ENCODE measurements at places on chromosomes 2 and 18. TPM values are rescaled to one million over a fixed set of nuclear protein-coding genes. Genes with fewer than 3 reads are reported as not detected.

C1GALT1C1L gene
- 2.2 TPM for total RNA-seq

GRCh38 chr2:84212611-84213314, 246.3 kb downstream of the SUCLG1 start:
- DNase-seq: no peak

DNA sequence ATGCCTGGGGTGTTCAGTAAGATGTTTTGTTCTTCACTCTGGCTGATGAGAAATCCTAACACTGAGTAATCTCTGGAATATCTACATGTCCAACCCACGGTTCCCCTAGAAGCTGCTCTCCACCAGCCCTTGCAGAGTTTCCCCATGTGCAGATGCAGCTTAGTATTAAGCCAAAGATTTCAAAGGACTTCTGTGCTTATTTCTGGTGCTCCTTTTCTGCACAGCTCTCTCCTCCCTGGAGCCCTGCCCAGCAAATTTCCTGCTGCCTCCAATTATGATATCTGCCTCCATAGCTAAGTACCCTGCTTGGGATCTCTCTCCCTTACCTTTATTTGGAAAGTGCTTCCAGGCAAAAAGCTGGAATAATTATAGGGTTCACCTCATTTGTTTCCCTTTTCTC, 949.3 kb downstream of the BCL11A start:
- DNase-seq: no peak

DNA sequence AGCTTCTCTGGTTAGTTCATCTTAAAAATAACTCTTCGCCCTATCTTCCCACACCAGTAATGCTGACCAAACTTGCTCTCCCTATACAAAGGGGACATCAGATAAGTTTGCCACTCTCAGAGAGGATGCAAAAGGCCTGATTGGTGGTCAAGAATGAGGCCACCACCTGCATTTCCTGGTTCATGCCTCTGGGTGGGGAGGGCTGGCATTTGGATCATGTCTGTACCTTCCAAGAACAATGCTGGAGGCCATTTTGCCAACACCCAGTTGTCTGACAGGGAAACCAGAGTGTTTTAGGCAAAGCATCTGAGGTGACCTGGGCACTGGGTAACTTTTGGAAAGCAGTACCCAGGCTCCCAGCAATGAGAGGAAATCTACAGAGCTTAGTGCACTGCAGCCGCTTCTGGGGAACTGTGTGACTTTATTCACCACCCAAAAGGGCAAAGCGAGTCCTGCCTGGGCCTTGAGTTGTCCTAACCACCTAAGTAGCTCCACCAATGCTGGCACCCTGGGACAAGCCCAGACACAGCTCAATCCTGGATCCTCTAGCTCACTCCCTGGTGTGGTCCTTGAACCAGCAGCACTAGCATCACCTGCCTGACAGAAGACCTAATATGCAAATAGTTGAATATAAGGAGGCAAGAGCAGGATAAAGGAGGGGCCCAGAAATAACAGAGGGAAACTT, 35.1 kb downstream of the CAPN13 start:
- no peak for DNase-seq

DNA sequence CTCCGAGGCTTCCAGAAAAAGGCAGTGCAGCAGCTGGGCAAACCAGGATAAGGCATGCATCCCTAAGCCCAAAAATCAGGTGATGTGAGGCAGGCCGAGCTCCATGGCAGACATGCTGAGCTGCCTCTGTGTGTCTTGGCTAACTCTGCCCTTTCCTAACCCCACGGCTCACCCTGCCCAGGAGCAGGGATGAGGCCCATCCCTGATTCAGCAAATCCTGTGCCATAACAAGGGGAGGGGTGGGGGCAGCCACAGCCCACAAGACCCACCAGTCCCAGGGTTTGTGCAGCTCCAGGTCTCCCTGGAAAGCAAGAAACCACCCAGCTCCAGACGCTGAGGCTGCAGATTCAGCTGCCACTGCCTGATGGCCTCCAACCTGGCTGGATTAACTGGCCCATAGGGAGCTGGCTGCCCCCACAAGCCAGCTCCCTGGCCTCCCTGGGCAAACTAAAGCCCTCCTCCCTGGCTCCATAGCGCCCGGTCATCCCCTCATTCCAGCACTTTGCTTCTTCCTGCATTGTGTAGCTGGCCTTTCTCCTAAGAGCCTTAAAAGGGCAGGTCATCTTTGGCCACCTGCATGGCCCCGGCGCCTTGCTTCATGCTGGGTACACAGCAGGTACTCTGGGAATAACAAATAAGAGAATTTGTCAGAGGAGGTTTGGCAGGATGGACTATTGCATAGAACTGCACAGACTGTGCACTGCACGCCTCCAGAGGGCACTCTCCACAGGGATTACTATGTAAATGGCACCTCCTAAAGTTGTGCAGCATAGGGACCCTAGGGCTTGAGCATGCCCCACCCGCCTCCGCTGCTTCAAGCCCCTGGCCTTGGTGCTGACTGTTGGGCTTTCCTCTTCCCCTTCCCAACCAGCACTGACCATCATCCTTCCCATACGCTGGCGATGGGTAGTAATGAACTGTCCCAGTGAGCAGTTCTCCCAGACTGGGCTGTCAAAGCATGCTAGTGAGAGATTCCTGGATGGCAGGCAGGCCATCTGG, 10.7 kb downstream of the STEAP3 start:
- no peak for DNase-seq

DNA sequence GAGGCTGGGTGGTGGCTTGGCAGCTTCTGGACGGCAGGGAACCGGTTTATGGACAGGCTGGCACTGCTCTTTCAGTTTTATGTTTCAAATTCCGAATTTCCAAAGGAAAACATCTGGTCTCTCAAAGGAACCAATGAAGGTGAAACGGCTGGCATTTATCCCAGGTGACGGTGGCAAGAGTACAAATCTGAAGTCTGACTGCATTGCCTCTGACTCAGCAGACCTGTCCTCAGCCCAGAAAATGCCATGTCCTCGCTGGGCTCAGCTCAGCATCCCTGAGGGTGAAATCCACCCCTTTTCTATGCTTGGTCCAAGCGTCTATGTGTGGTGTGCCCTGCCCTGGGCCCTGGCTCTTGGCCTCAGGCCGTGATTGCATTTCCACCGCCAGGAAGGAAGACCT, 38.1 kb downstream of the NAPG start:
- no peak for DNase-seq

GRCh38 chr18:79048245-79048632, 21.0 kb upstream of the ATP9B start:
- DNase-seq: no peak

DNA sequence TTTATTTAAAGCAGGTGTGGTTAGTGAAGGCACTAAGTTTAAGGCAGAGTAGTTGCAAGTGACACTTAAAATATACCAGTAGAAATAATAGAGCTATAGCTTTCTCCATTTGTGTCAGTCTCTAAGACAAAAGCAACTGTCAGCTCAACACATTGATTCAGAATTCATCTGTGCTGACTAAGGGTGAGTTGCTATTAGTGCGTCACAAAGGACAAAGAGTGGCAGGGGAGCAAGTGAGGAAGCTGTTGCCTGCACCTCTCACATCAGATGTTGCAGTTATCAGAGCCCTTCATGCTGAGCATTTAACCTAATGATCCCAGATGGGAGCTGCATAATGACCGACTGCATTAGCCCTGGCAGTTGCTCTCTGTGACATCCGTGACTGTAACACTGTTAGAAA, 138.6 kb downstream of the DTNA start:
- DNase-seq: no peak

GRCh38 chr2:20514596-20515269, 67.9 kb downstream of the RHOB start:
- DNase-seq: no peak

DNA sequence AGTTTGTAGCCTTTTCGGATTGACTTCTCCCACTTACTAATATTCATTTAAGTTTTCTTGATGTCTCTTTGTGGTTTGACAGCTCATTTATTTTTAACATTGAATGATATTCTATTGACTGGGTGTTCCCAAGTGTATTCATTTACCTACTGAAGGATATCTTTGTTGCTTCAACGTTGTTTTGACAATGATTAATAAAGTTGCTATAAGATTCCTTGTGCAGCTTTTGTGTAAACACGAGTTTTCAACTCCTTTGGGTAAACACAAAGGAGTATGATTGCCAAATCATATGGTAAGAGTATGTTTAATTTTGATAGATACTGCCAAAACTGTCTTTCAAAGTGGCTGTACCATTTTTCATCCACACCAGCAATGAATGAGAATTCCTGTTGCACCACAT, 1200.9 kb downstream of the DSC3 start:
- no peak for DNase-seq

DNA sequence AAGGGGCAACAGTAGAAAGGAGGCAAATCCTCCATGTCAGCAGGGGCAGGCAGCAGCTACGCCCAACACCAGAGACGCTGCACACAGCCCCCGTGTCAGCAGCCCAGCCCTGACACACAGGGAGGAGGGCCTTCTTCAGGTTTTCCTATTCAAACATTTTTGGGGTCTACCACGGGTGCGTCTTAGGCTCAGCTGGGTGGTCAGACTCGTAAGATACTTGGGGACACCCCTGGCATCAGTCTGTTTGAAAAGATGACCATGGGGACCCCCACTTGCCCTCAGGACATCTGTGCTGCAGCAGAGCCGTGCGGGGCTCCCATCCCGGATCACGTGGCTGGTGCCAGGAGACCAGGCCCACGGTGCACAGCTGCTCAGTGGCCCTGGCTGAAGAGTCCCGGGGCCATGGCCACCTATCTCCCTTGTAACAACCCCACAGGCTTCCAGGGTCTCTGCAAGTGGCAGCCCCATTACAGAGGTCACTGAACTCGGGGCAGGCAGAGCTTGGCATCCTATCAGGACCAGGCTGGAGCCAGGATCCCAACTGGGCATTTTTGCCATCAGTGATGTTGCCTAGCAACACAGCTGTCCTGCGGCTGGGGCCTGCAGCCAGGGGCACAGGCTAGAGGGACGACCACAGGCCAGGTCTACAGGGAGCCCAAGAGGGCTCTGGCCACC, 82.5 kb downstream of the EDAR start:
- no peak for DNase-seq

GRCh38 chr2:66364495-66365333, 70.2 kb upstream of the MEIS1 start:
- no peak for DNase-seq

DNA sequence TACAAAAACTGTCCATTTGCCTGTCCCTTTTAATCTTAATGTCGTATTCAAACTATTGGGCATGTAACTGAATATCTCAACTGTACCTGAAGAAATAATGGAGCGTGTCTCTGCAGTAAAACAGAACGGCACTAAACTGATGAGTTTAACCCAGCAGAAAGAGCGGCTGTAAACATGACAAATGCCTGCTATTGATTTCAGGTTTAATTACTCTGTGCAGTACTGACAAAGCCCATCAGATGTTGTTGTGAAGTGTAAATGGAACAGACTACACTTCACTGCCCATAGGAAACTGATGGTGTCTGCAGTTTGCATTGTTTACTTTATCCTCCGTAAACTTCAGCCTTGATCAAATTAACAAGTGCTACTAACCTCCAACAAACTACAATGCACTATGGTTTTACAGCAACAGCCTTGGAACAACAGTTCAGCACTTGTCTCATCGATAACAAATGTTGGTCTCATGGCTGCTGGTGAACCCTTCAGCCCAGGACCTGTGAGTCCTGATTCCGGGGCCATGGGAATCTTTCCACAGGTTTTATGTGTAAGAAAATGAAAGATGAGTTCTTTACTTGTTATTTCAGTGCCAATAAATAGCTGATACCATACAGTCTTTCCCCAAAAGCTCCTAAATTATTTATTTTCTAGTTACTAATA, 316.5 kb downstream of the CCDC178 start:
- DNase-seq: no peak

- DNase-seq: no peak
Measured at GRCh38 chr2:239852272-239852671, 172.9 kb downstream of the NDUFA10 start.

DNA sequence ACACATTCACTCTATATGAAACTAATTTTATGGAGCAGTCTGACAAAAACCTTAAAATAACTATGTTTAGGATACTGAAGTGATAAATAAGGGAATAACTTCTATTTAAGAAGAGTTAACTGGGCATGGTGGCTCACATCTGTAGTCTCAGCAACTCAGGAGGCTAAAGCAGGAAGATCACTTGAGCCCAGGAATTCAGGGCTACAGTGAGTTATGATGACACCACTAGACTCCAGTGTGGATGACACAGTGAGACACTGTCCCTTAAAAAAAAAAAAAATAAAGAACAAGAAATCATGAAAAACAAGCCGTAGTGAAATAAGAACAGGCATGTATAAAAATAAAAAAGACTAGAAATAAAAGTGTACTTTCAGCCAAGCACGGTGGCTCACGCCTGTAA, 82.0 kb downstream of the THADA start:
- no peak for DNase-seq
